ENCODE measurements at places on chromosomes 4 and X.

- DNase-seq: no peak
Measured at GRCh38 chr4:139554893-139555704, 920 bp downstream of the SETD7 start.

GRCh38 chrX:47849778-47850177 lies 13.1 kb downstream of the ZNF81 start:
- no peak for DNase-seq

DNA sequence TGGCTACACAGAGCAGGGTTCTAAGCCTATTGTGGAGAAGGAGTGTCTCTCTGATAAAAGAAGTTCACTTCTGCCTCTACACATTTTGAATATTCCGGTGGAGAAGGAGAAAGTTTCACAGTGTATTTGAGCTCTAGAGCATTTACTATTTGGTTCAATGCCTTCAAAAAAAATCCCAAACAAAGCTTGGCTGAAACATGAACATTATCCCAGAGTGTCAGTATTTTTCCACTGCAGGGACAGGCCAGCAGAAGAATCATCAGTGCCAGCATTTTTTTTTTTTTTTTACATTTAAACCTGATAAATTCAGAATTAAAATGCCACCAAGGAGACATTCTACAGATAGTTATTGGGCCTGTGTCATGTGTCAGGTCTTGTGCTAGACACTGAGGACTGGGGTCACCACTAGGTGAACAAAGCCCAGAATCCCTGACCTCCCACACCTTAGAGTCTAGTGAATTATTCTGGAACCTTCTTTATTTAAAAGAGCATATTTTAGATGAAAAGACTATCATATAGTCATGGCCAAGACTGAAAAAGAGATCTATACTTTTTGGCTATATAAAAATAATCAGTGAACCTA lies 48.0 kb upstream of the NAP1L5 start:
- DNase-seq: no peak

- no peak for DNase-seq
Measured at GRCh38 chr4:150593996-150594395, 12.0 kb downstream of the MAB21L2 start.

GRCh38 chr4:138981930-138982390 lies 33.6 kb upstream of the NOCT start:
- no peak for DNase-seq

- DNase-seq: peak; percentile 11
Measured at GRCh38 chr4:123102897-123103471, 180.6 kb upstream of the NUDT6 start.

DNA sequence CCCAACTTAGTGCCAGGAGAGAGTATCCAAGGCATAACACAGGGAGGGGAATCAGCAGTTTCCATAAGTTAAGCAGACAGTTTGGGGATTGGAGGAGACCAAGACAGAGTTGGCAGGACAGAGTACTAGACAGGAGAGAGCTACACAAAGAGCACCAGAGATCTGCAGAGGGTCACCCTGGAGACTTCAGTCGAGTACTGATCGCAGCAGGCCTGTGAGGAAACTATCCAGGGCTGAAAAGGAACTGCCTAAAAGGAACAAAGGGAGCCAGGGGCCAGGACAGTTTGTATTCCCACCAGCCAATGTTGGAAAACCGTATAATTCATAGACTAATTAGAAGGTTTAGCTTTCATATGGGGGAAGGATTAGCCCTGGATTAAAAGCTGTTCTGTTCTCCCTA lies 80.6 kb upstream of the ENPP6 start:
- no peak for DNase-seq

DNA sequence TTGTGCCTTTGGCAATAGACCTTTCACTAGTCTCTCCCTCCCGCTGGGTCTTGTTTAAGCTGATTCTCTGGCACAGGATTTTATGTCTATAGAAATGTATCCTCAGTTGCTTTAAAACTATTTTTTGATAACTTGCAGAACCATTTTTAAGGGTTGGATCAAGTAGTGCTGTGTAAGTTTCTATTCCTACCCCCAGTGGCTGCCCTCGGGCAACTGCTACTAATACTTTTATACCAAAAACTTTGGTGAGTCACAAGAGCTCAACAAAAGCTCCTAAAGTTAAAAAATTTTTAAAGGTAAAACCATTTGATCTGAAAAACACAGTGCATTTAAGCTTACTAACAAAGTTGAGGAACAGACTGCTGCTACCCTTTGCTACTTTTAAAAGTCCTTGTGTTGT lies 1460.6 kb upstream of the PCDH7 start:
- DNase-seq: no peak

DNA sequence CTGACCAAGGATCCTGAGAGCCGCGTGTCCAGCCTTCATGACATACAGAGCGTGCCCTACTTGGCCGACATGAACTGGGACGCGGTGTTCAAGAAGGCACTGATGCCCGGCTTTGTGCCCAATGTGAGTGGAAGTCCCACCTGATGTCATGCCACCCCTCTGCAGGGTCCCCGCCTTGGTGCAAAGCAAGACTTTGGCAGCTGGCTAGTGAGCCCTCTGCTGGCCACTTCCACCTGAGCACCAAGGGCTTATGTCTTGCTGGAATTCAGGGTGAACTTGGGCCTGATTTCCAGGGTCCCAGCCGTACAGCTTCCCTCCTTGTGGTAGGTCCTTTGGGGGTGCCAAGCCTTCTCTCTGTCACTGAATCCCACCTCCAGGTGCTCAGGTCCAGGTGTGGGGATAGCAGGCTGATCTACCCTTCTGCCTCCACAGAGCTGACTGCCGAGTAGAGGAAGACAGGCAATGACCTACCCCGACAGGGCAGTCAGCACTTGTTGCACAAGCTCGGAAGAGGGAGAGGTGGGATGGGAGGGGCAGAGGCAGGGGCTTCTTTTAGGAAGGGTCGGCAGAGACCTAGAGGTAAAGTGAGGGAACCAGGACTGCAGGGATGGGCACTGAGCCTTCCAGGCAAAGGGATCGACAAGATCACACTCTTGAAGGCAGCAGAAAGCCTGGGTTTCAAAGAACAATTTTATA lies 248.1 kb downstream of the EVC2 start:
- no peak for DNase-seq

DNA sequence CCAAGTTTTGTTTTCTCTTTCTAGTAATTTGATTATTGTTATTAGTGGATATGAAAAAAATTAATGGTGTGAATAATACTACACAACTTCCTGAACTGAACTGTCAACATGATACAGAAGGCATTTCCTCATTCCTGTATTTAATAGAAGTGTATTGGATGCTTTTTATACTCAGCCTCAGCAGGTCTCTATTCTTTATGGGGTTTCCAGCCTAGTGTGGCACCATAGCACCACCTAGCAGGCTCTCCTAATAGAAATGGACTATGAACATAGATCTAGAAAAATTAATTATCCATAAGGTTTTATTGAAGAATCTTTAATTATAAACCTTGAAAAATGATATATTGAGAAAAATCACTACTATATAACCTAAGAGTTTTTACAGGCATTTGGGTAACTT lies 52.4 kb downstream of the GLRB start:
- no peak for DNase-seq

DNA sequence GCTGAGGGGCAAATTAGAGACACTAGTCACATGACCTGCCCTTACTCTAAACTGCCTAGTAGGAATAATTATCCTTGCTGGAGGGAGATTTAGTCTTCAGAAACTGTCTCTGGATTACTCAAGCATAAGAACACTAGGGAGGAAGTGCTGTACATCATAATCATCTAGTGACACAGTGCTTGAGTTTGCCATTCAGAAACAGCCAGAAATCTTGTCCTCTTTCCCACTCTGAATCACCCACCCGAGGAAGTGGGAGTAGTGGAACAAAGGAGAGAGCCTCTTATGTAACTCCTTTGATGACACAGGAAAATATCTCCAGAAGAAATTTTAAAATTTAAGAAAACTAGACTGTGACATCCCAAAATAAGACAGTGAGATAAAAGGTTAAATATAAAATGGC lies 69.3 kb upstream of the PCDH19 start:
- no peak for DNase-seq

- no peak for DNase-seq
Measured at GRCh38 chr4:175127314-175127713, 209.2 kb downstream of the ADAM29 start.

- no peak for DNase-seq
Measured at GRCh38 chr4:150323406-150324325, 245.4 kb downstream of the DCLK2 start.

DNA sequence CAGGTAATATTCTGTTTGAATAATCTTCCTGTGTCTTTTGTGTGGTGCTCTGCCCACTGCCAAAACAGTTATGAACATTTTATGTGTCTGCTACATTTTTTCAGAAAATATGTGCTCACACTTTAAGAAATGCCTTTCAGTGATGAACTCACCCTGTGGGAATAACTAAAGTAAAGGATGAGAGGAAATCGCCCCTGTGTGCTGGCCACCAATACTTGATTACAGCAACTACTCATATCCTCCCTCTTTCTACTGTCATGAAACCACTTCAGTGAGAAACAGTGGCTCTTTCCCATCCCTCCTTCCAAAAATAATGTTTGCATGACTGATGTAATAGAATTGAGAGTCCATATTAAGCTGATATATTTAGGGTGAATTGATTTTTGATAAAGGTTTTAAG lies 900.9 kb downstream of the RAB28 start:
- DNase-seq: no peak

- DNase-seq: no peak
Measured at GRCh38 chr4:148025981-148026380, 294.1 kb downstream of the ARHGAP10 start.

DNA sequence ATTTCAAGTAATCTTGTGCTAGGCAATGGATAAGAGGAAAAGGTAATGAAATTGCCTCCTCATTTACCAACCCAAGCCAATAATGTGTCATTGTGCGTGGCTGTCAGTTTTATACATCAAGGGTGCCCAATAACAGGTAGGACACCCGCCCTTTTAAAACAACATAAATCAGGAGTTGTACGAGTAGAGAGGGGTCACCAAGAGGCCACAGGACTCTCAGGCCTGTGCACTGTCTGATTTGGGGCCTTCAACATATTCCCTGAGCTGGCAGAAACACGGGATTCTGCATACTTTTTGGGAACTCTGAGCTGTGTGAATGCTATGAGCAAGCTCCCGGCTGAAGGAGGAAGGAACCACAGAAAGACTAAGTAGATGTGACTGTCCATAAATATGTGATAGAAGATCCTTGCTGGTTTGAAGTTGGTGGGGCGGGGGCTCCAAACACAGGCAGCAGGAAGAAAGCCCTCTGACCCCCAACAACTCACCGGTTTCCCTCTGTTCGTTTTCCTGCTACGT lies 82.7 kb upstream of the MAML3 start:
- no peak for DNase-seq

DNA sequence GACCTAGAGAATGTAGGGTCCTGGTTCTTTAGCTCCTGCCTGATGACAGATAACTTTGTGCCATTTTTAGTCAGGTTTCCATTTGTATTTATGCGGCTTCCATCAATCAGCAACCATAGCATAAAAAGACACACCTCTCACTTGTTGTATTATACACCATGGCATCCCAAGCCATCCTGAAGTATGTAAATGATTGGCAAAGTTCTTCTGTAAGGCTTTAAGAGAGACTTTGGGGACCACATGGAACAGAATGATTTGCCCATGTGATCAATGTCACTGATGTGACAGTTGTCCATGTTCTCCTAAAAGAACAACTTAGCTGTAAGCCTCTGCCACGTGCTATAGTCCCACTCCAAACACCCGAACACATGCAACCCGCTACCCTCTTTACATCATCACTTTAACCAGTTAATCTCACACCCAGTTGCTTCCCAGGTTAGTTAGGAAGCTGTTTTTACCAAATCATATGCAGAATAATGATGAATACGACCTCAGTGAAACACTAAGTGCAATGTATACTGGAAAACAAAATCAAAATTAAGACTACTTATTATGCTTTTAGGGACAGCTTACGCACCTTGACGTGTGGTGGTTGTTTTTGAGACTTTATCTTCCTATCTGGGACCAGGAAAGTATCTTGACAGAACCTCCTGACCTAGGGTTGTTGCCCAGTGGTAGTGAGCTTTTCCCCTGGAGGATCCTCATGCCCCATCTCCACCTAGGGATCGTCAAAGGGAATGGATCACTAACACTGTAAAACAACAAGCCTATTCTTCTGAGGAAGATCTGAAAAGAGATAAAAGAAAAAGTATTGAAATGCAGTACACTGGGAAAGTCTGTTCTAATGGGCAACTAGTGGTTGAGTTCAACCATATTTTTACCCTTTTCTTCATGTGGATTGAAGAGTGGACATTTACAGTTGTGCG lies 267.8 kb downstream of the CHIC1 start:
- no peak for DNase-seq

- no peak for DNase-seq
Measured at GRCh38 chr4:163493643-163494359, 689 bp upstream of the TMA16 start.

- DNase-seq: no peak
Measured at GRCh38 chr4:11111876-11112275, 316.8 kb downstream of the HS3ST1 start.

DNA sequence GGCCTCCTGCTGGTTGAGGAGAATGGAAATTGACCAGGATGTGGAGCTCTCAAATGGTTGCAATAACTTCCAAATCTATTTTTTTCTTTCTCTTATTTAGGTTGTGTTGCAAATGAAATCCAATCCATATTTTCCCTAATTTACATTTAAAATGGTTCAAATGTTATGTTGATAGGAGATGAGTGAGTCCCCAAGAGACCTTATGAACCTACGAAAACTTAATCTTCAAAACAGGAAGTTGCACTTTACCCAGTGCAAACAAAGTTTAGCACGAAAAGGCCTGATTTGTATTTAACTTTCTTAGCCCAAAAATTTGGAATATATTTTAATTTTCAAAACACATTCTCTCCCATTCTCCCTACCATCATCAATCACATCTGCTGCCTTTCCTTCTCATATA lies 59.3 kb upstream of the NDP start:
- no peak for DNase-seq

DNA sequence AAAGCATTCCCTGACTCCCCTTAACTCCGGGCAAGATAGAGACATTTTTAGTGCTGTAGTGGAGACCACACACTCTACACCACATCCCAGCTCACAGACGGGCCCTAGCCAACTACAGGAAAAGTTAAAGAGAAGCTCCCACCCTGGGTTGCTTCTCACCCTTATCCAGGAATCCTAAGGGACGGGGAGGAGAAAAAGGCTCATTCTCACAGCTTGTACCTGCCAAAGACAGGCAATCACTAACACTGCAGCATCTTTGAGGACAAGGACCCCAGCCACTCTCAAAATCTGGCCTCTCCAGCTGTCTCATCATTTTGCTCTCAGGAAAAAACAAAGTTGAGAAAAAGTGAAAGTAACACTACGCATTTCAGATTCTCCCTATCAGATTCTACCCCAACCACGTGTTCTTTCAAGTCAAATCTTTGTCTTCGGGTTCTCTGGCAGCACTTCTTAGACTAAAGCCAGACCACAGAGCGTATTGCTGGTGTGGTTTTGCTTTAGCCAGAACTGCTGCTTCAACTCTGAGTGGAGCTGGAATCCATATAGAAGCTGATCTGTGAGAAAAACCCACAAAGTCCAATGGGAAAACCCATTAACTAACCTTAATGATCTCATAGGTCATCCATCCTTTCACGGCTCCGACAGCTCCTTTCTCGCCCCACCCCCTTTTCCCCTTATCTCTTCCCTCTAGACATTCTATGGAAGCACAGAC lies 605.9 kb upstream of the DIPK2B start:
- no peak for DNase-seq

GRCh38 chr4:75135068-75135825 lies 202.3 kb downstream of the PARM1 start:
- no peak for DNase-seq
